ENCODE measurements at places on chromosomes 11 and 22.

GRCh38 chr11:35352077-35352888 is 67.1 kb downstream of the SLC1A2 start:
- no peak for DNase-seq

- no peak for DNase-seq
Measured at GRCh38 chr22:35981900-35982299, 46.7 kb downstream of the RBFOX2 start.

DNA sequence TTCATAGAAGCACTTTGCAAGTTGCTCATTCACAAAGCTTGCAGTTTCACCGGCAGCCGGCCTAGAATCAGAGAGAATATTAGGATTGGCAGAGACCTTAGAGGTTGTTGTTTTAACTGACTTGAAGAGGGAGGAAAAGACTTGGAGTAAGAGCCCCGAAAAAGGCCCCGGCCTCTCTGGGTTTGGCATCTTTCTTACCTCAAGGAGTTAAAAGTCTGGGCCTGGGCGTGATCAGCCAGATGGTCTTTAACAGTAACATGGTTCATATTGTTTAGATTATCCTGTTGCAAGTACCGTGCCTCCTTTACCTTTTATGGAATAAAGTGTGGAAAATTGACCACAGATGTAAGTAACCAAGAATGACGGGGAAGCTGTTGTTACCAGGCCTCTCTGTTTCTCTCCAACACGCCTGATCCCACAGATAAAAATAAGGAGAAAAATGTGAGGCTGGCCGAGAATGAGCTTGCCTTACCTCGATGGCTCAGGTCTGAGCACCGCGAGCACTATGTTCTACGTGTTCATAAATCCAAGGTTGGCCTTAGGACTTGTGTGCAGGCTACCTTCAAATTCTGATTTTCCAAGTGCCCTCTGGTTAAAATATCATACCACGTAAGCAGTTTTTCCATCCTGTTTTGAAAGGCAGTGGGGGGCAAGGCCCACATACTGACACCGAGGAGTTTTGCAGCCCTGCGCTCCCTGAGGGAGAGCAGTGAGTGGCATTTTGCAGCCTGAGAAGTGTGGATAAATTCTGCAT is 56.4 kb downstream of the PARVA start:
- no peak for DNase-seq

GRCh38 chr11:1229471-1230120 is 6.7 kb downstream of the MUC5B start:
- no peak for DNase-seq

DNA sequence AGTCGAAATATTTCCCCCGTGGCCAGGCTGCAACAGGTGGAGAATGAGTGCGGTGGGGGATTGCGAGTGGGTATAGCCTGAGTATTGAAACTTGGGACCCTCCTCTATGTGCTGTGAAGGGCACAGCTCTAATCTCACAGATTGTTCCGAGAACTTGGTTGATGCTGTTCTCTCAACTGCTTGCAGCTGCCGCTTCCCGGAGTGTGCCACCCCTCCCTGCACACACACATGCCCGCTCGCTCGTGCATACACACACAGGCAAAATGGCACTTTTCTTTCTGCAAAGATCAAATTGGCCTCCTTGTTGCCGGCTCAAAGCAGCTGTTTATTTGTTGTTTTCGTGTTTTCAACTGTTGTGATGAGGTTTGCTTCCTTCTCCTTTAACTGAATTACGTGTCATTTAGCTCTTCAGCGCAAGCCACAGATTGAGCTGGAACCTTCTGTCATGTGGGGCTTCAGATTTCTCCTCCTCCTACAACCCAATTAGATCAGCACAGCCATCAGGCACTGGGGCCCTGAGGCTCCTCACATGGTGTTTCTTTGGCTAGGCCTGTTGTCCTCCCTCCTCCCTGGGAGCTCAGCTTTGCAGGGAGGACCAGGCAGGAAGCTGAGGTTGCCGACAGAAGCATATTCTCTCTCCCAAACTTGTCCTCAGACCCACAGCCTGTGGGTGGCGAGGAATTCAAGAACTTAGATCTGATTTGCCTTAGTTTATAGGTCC is 13.9 kb upstream of the B3GAT1 start:
- no peak for DNase-seq

DNA sequence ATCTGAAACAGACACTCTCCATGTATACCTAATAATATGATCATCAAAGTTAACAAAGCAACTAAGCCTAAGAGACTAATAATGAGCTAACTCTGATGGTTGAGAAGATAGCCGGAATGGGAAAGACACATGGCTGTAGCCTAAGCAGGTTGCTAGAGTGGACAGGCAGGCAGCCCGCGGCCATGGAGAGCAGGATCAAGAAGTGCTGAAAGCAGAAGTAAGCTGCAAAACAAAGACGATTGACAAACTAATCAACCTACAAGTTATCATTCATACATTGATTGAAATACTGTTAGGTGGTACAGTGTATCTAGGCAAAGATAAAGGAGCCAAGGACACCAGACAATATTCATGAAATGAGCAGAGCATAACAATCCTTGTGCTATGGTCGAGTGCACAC is 29.3 kb downstream of the SLN start:
- DNase-seq = no peak

DNA sequence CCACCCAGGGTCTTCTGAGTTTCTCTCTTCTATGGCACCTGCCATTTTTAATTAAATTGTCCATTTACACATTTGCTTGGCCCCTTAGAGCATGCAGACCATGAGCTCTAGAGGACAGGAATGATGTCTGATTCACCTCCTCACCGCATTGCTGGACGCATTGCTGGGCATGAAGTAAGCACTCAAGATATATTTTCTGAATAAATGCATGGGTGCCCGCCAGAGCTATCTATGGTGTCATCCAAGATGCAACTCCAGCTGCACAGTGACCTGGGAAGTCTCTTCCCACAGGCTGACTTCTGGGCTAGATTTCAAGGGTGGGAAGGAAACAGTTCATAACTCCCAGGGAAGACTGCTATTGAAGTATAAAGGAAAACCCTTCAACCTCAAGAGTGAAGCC is 66.6 kb upstream of the ASPHD2 start:
- DNase-seq = no peak

DNA sequence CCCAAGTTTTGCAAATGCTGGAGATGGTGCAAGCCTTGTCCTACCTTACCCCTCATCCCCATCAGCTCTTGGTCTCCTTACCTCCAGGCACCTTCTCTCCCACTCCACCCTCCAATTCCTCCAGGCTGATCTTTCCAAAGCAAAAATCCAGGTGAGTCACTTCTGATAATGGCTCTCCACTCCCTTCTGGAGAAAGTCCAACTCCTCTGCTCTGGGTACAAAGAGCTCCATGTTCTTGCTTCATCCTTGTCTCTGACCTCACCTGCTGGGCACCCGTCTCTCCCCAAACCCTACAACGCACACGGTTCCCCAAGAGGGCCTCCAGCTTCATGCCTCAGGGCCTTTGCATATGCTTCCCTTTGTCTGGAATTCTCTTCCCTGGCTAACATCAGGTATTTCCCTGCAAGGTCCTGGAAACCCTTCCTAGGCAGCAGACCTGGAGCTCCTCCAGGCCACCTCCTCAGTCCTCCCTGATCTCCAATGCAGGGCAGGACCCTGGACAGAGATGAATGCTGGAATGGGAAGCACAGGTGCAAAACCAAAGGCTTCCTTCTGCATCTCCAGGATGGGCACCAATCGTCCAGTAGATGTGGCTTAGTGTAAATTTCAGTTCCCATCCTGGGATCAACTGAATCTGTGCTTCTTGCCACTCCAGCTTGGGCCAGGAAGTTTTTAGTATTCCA is 22.7 kb downstream of the IFT27 start:
- no peak for DNase-seq

GRCh38 chr11:116548256-116548655 is 224.5 kb downstream of the BUD13 start:
- no peak for DNase-seq

GRCh38 chr11:46254133-46254491 is 23.4 kb upstream of the CREB3L1 start:
- no peak for DNase-seq

DNA sequence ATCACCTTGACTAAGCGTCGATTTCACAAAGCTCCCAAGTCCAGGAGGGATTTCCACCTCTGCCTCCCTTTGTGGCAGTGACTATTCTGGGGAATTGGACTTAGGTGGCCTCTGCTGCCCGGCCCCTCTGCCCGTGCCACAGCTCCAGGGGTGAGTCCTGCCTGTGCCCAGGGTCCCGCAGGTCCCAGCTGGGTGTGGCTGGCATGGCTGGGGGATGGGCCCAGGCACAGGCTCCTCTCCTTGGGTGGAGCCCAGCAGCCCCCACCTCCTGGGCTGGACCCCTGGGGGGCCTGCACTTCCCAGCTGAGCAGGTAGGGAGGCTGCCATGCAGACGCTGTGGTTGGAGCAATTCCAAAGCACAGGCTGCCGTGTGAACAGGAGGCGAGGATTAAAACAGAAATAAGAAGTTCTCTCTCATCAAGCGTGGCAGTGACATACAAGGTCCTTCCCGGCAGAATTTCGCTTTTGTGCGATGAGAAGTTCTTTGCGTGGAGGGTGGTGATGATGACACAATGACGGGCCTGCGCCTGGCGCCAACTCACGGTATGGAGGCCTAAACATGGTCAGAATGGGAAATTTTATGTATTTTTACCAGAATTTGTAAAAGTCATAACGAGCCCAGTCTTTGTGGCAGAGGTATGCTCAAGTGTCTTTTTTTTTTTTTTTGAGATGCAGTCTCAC is 107.3 kb downstream of the BRD1 start:
- DNase-seq = no peak

DNA sequence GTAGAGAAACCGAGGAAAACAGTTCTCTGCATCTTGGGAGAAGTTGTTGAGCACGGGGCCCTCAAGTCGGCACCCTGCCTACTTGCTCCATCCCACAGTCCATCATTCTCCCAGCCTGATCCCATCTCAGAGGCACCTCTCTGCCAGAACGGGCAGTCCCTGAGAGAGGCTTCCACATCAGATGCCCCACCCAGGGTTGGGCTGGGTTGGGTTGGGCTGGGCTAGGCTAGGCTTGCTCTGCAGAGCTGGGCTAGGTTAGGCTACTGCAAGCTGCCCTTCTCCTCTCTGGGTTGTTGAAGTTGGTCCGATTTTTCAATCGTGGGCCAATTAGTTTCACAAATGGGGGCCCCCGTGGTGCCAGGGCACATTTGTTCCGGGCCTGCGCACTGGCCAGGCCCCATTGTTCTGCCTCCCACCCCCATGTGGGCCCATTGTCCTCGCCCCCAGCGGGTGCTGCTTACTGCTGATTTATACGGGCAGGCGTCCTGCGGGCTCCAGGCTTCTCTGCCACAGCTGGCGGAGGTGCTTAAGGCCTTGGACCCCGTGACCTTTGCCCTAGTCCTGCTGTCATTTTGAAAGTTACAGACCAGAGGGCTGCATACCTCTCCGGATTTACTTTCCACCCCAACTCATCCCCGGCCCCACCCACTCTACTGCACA is 63.7 kb upstream of the NNMT start:
- DNase-seq = no peak

DNA sequence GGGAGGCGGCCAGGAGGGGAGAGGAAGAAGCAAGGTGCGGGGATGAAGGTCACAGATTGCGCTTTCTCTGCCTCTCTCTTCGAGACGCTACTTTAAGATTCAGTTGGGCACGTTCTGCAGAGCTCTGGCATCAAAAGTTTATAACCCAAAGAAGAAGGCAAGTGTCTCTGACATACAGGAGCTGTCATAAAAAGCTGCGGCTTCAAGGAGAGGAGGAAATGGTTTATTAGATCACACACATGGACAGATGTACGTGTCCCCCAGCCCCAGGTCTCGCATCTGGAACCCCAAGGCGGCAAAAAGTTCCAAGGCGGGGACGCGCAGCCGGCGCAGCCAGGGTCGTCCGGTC is 589.0 kb downstream of the OPCML start:
- DNase-seq = no peak

- DNase-seq = no peak
Measured at GRCh38 chr11:6790546-6790945, 7.7 kb downstream of the OR2AG1 start.

DNA sequence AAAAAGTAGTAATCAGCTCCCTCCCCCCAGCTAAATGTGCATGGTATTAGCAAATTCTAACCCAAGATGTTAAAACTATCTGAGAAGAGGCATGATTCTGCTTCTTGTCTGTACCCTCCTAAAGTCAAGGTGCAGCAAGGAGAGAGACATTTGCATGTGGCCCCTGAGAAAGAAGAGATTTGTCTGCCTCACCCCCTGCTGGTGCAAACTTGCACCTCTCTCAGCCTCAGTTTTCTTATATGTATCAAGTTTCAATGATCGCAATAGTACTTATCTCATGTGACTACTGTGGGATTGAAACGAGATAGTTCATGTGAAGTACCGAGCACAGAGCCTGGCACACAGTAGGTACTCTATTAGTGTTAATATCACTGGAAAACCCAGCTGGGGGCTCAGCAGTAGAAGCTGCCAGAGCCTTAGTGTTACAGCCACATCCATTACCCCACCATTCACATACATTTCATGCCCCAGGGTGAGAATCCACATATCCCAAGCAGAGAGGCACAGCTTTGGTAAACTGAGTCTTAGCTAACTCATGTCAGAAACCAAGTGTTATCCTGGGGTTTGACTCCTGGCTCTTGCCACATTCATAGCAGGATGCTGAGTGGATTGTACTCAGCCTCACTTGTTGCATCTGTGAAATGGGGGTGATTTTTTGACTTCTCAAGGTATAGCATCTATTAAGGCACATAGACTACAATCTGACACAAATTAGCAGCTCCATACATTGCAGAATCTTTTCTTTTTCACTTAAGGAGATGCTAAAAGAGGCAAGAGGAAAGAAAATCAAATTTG is 24.9 kb downstream of the CD44 start:
- no peak for DNase-seq

- no peak for DNase-seq
Measured at GRCh38 chr11:78370406-78371172, 47.0 kb downstream of the GAB2 start.

DNA sequence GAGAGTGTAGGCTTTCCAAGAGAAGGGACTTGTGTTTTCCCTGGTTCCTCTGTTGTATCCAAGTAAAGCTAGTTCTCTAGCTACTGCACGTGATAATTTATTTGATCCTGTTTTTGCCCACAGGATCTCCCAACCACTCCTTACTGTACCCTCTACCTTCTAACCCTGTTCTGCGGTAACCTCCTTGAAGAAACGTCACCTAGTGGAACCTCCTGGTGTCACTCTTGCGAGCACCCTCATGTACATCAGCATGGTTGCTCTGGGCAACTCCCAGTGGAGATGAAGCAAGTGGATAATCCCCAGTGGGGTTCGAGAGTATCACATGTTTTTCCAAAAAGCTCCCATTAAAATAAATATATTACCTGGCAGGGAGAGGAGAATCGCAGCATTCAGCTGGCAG is 108.9 kb upstream of the CLMP start:
- no peak for DNase-seq

DNA sequence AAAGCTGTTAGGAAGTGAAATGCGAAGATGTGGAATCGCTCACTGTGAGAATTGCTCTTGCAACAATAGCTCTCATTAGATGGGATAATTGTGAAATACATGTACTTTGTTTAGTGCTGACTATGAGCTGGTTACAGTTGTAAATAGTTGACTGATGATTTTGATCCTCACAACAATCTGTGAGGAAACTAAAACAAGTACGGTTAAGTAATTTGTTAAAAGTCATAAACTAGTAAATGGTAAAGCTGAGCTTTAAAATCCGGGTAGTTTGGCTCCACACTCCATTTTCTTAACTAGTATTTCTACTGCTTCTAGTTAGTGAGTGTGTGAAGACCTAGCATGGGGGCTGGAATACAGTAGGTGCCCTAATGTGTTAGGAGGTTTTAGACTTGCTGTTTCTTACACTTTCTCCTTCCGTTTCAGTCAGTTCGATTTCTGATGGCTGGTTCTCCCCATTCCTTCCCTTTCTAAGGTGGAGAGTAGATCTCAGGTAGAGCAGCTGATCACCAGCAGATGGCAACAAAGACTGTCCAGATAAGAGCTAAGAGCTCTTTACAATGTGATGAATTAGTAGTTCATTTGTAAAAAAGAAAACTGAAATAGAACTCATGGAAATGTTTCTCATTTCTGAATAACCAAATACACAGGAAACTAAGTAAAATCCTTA is 16.3 kb upstream of the CYP2R1 start:
- DNase-seq = no peak

Data from stimulated activated CD8-positive, alpha-beta memory T cell treated with anti-CD3 and anti-CD28 coated beads, Interleukin-4, amount 100 ng/mL, for 48 hours (primary cell).